Endothelial cell (in vitro differentiated cells): ENCODE measurements at places on chromosomes 12 and 14. TPM values are rescaled to one million over a fixed set of nuclear protein-coding genes. Genes with fewer than 3 reads are reported as not detected.

Gene NTF3
- not detected for total RNA-seq

Gene ATL1
- total RNA-seq, result 4.7 TPM

Gene DIO2
- 0.10 TPM for total RNA-seq

Gene RNASE1
- 31.6 TPM for total RNA-seq

Gene MYL2
- total RNA-seq, result not detected

Gene TMEM30B
- 0.15 TPM for total RNA-seq

Gene C12orf54
- not detected for total RNA-seq

Gene C3AR1
- total RNA-seq, result 0.49 TPM

Gene TSPAN8
- total RNA-seq, result not detected

Gene LBHD2
- total RNA-seq, result not detected

Gene FAM216A
- total RNA-seq, result 3.1 TPM

Gene LTA4H
- total RNA-seq, result 86.5 TPM

Gene SPX
- 0.18 TPM for total RNA-seq

Gene TDRD9
- total RNA-seq, result not detected

Gene ADGRD1
- 1.7 TPM for total RNA-seq

Gene FGF23
- not detected for total RNA-seq
